ENCODE measurements at places on chromosomes 5 and 9.

GRCh38 chr5:157594675-157595459, 19.3 kb upstream of the ADAM19 start:
- DNase-seq: no peak

DNA sequence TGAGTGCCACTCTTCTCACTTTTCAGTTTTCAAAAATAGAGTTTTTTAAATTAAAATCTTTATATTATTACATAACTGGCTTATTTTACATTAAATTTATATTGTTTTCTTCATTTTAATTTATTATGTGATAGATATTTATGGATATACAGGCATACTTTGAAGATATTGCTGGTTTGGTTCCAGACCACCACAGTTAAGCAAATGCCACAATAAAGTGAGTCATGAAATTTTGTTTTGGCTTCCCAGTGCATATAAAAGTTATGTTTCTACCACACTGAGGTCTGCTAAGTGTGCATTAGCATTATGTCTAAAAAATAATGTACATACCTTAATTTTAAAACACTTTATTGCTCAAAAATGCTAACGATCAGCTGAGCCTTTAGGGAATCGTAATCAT, 47.4 kb downstream of the NDUFS4 start:
- no peak for DNase-seq

- no peak for DNase-seq
These were observed 23.9 kb upstream of the PPP3R2 start for GRCh38 chr9:101618698-101619097.

- DNase-seq: no peak
These were observed 71.4 kb upstream of the FBXW11 start for GRCh38 chr5:172077664-172078425.

DNA sequence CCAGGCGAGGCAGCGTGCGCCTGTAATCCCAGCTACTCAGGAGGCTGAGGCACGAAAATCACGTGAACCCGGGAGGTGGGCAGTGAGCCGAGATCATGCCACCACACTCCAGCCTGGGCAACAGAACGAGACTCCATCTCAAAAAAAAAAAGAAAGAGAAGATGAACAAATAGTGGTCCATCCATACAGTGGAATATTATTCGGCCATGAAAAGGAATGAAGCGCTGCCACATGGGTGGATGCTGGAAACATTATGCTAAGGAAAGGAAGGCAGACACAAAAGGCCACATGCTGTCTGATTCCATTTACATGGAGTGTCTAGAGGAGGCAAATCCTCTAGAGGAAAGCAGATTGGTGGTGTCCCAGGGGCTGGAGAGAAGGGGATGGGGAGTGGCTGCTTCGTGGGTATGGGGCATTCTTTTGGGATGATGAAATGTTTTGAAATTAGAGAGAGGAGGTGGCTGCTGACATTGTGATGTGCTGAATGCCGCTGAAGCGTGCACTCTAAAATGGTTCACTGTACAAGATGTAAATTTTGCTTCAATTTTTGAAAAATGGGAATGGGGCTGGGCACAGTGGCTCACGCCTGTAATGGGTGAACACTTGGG, 17.0 kb downstream of the PLPP7 start:
- no peak for DNase-seq

DNA sequence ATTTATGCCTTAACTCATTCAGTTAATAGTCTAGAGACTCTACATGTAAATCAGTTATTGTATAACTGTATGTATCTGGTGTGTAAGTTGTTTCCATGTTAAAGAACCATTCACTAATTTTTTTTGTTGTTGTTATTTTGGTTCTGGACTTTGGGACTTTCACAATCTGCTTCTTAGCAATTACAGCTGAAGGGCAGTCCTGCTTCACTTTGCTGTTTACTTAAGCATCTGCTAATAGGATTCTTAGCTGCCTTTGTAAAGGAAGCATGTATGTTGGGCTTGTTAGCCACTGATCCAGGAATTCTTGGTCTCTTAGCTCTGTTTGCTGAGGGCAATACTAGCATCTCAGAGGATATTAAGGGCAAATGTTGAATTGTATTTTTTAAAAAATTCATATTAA, 97.0 kb downstream of the FOCAD start:
- DNase-seq: no peak

- DNase-seq: no peak
These were observed 724.3 kb downstream of the PRELID2 start for GRCh38 chr5:145110834-145111233.

GRCh38 chr5:69504036-69504435, 11.4 kb downstream of the OCLN start:
- no peak for DNase-seq

GRCh38 chr9:121187636-121188305, 13.9 kb downstream of the RAB14 start:
- no peak for DNase-seq

DNA sequence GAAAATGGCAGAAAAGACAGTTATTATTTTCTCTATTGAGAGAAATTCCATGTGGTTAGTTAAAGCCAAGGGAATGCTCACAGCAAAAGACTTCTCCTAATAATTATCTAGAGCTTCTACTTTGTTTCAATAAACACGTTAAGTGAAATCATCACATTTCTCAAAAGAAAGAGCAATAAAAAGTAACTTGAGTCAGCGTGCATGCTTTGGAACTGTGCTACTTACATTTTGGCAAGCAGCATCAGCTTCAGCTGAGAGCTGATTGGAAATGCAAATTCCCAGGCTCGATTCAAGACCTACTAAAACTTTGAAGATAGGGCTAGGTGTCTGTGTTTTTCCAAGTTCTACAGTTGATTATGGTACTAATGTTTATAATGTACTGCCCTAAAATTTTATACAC, 132.1 kb downstream of the CDH18 start:
- no peak for DNase-seq

DNA sequence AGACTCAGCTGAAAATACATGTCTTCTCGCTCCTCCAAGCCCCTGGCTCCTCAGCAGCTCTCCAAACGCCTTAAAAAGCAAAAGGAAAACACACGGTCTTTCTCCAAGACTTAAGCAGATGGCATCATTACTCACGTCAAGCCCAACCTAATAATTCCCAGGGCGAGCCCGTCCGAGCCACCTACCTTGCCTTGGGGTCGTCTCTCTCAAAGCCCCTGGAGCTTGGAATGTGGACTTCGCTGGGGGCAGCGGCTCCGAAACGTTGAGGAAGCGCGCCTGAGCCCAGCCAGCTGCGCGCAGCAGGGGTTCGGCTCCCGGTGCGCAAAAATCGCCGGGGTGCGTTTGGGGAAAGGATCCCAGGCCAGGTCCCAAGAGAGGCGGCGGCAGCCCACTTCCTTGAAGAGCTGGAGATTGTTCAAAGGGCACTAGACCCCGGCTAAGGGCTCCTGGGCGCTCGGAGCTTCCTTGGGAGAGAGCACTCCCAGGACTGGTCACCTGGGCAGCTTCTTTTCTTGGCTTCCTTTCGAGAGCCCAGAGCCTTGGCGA, 395 bp downstream of the DRD1 start:
- no peak for DNase-seq

- no peak for DNase-seq
These were observed 101.7 kb upstream of the IFNE start for GRCh38 chr9:21583628-21584377.

GRCh38 chr5:147835386-147835798, 3.9 kb upstream of the SPINK1 start:
- no peak for DNase-seq

DNA sequence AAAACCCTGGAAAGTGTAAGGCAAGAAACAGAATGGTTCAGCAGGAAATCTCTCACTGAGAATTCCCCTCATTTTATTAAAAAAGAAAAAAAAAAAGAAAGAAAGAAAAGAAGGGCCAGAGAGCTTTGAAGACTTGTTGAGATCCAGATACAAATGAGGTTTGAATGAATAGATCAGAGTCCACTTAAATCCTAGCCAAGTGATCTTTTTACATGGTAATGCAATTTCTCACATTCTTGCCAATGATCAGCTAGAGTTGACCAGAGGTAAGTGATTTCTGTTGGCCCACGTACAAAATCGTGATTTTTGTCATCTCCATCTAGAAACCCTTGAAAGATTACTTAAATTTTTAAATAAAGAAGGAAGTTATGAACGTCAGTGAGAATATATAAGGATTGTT, 261.5 kb upstream of the PCSK5 start:
- no peak for DNase-seq

- DNase-seq: no peak
These were observed 795.0 kb downstream of the EFNA5 start for GRCh38 chr5:106875591-106876297.

- DNase-seq: no peak
These were observed 192.1 kb downstream of the SMC2 start for GRCh38 chr9:104286187-104286586.

GRCh38 chr5:159616952-159617351, 286.7 kb upstream of the IL12B start:
- no peak for DNase-seq

DNA sequence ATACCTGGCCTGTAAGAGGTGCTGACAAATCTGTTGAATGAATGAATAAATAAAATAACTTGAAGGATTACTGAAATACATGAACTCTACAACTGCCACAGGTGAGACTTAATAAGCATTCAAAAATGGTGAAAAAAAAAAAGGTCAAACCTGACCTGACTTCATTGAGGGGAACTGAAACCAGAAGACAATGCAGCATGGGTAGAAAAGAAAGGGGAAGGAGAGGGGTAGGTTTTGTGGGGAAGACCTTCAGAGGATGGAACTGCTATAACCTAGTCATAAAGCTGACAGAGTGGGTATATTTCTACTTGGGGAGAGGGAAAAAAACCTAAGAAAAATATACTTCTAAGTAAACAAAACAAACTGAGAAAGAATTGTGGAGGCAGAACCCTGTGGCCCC, 56.6 kb downstream of the RASEF start:
- no peak for DNase-seq

GRCh38 chr5:35371951-35372426, 141.7 kb upstream of the PRLR start:
- DNase-seq: no peak

GRCh38 chr5:69113851-69114250, 20.0 kb downstream of the SLC30A5 start:
- no peak for DNase-seq

DNA sequence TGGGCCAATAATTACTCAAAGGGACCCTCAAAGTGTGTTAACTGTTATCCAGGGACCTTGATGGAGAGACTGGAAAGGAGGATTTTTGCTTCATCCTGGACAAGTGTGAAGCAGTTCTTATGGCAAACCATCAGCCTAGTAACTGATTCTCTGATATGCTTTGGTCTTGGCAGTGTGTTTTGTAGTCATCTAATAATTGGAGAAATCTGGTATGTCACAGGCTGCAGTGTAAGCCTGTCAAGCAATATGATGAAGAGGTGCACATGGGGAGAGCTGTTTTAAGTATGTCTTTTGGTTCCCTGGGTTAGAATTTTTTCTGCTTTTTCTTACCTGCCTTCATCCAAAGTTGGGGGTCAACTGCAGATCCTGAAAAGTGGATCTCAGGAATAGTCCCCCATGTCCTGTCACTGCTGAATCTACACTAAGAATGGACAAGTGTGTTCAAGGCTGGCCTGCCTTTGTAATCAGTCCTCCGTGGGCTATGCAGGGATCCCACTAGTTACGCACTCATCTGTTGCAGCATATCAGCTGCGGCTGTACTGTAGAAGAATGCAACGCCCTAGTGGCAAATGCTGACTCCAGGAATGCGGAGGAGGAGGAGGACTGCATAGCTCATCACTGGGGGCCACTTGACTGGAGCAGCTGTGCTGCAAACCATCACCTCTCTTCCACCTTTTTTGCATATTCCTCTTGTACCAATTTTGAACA, 1.9 kb downstream of the SPTAN1 start:
- peak; percentile 96 for DNase-seq

DNA sequence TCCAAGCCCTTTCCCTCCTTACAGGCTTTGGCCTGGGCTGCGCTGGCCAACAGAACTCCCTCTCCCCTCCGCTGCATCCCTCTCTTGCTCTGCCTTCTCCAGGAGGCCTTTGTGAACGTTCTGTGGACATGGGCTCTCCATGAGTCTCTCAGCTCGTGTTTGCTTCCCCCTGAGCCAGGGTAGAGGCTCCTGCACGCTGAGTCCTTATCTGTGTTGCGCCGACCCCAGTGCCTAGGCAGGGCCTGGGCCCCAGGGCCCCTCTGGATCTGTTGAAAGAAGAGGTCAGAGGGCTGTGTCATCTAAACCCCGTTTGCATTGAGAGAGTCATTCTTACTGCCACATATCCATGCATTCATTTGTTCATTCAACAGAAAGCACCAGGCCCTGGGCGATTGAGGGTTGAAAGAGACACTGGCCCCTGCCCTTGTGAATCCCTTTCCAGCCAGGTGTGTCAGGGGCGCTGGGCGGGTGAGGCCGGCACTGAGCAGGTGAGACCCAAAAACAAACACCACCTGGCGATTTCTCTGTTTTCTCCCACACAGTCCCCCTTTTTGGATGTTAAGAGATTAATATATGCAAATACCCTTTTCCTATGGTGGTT, 111.2 kb upstream of the IER5L start:
- no peak for DNase-seq

DNA sequence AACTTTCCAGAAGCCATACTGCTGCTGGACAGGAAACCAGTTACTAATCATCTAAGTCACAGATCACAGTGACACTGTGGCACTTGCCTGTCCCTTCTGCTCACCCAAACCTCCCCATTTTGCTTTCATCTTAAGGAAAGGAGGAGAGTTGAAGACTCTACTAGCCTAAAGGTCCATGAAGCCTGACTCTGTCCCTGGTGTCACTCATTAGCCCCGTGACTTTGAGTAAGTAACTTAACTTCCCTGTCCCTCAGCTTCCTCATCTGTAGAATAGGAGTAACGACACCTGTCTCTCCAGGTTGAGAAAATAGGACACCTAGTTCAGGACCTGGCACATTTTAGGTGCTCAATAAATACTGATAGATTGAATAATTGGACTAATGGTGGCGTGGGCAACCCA, 536 bp upstream of the SLC6A7 start:
- no peak for DNase-seq

DNA sequence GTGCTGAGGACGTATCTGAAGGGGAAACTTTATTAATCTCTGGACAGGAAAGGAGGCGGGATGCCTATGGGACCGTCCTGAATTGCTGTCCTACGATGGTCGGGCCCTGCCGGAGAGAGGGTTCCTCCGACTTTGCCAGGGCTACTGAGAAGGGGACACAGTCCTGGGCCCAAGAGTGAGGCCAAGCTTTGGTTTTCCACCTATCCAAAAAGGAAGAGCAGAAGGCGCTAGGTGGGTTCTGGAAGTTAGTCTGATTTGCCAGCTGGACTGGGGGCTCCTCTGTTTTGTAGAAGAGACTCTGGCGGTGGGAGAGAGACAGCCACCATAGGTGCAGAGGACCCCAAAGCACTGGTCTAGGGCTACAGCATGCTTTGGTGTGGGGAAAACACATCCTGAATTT, 243.8 kb upstream of the IRX4 start:
- DNase-seq: no peak

GRCh38 chr5:168820874-168821273, 241.7 kb upstream of the PANK3 start:
- no peak for DNase-seq

DNA sequence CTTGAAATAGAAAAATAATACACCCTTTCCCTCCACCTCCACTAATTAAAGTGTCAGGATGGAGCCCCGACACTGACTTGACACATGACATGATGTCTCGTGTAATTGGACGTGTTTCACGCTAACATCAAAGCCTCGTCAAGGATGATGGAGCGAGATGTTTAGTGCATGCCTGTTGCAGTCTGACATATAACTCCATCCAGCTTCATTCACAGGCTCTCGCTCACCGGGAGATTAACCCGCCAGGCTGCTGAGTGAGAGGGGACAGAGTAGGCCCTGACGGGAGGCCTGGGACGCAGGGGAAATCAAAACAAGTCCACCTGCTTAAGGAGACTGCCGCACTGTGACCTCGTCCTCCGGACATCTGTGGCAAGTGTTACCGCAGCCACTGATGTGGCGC, 263.5 kb downstream of the SLIT3 start:
- no peak for DNase-seq
